ENCODE measurements at places on chromosomes 1 and 21.

DNA sequence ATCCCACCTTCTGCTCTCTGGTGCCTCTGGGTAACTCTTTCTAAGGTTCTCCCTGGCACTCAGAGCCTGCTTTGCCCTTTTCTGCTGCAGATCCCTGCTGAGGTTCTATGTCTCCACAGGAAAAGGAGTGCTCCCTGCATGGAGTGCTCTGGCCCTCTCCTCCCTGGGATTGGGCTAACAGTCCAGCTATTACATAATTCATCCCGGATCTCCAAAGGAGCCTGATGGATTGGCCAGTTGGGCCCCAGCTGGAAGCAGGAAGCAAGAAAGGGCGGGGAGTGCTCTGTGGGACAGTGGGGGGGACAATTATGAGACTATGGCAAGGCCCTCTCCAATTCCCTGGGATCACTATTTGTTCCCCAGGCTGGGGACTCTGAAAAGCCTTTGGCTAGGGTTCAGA lies 51.9 kb upstream of the GOLT1A start:
- no peak for DNase-seq

DNA sequence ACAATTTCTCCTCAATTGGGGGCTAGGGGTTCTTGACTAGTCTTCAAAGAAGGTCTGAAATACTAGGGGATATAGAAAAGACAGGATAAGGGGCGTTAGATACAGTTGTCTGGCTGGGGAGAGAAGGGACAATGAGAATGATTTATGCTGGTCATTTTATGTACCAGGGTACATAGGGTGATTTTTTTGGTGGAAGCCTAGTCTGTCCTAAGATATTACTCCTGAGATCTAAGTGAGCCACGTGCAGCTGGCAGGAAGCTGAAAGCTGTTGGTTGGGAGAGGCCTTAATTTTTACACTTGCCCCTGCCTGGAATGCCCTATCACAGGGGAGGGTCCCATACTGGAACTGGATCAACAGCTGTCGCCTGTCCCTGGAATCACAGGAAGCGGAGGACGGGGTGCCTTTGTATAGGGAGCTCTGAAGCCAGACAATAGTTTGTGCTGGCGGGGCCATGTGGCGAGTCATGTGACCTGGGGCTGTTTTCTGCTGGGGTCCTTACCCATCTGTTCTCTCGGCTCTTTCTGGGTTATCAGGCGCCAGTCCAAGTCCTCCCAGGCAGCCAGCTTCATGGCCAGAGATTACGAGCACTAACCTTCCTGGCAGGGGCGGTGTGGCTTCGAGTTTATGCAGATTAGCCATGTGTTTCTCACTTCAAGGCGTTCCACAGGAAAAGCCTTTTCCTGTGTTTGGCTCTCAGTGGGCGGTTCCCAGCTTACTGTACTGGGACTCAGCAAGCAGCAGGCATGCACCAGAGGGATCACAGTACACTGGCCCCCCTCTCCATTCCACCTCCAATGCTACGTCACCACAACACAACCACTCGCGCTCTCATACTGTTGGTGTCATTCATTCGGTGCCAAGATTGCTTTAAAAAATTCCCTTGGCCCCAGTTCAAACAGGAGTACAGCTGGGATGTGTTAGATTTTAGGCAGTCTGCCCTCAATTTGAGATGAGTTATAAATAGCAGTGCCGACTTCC lies 27.5 kb downstream of the ARID1A start:
- DNase-seq: peak; percentile 100

GRCh38 chr1:71294178-71294577 lies 213.3 kb upstream of the ZRANB2 start:
- DNase-seq: peak; percentile 58

GRCh38 chr1:87329051-87329525 lies 408 bp downstream of the LMO4 start:
- peak; percentile 68 for DNase-seq

GRCh38 chr1:201153474-201154388 lies 543 bp downstream of the TMEM9 start:
- no peak for DNase-seq

DNA sequence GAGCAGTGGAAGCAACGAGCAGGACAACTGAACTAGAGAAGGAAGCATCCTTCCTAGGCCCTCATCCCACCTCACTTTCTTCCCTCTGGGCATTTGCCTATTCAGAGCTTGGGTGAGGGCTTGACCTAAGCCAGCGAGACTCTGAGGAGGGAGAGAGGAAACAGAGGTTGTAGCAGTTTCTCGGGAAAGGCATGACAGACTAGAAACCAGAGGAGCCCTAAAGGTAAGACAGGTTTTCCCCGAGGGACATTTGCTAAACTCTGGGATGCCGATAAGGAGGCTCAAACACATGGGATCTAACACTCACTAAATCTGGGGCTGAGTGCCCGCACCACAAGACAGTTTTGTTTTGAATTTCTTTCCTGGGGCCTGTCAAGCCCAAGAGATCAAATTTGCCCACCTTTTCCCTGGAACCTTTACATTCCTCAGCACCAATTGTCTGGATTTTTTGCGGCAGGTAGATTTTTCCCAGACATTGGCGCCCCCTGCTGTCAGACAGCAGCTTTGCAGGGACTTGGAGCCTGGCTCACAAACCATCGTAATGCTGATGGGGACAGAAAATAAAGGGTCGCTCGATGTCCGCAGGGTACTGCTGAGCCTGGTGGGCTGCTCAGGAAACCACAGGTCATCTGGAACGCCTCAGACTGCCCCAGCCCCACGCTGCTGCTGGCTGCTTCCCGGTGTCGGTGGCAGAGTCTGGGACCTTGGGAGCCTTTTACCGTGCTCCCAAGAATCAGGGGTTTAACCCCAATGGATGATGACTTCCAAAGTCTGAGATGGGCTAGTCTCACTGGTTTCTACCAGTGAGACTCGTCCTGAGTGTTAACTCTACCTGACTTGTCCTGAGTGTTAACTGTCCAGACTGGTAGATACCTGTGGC lies 23.4 kb upstream of the TSPAN2 start:
- peak; percentile 30 for DNase-seq

DNA sequence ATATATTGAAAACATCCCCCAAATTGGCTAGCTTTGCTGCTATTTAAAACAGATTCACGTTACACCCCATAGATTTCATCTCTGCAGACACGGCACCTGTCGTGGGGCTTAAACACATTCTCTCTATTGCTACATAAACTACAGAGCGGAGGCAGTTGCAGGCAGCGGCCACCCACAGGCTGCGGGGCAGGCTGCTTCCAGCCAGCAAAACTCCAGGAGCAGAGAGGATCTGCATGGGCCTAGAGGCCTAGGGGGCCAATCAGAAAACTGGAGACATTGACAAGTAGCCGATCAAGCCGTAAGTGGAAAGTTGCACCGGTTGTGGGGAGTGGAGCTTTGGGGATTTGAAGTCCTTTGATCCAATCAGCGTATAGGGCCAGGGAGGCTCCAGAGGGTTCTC lies 129.0 kb upstream of the KLHDC7A start:
- DNase-seq: no peak

DNA sequence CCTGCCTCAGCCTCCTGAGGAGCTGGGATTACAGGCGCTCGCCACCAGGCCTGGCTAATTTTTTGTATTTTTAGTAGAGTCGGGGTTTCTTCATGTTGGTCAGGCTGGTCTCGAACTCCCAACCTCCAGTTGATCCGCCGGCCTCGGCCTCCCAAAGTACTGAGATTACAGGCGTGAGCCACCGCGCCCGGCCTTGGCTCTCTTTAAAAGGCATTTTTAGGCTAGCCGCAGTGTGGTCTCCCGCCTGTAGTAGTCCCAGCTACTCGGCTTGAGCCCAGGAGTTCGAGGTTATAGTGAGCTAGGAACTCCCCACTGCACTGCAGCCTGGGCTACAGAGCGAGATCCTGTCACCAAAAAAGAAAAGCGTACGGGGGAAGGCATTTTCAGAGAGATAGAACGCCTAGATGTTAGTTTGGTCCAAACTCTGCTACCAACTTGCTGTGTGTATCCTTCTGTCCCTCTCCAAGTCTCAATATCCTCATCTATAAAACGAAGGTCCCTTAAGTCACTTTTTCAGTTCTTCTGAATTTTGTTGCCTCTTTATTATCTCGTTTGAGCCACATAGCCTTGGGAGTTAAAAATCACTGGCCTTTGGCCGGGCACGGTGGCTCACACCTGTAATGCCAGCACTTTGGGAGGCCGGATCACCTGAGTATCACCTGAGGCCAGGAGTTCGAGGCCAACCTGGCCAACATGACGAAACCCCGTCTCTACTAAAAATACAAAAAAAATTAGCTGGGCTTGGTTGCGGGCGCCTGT lies 734 bp downstream of the MED18 start:
- peak; percentile 44 for DNase-seq

DNA sequence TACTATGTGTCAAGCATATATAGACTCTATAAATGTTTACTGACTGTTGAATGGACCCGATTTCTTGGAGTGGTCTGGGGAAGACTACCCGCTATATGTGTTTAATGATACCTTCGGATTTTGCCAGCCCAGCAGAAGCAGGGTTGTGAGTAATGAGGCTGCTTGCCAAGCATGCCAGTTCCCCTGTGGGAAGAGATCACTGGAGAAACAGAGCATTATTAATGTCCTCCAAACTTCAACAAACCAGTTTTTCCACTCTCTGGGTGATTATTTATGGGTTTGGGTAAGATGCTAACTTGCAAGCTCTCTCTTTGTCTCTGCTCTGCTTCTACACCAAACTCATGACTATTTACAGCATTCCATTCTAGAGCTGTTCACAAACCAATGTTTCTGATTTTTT lies 25.1 kb upstream of the PHGDH start:
- DNase-seq: no peak

GRCh38 chr1:22983944-22984343 lies 11.3 kb upstream of the LACTBL1 start:
- DNase-seq: no peak
